ENCODE measurements at places on chromosomes 1 and 21. TPM values are rescaled to one million over a fixed set of nuclear protein-coding genes. Genes with fewer than 3 reads are reported as not detected.

The SLC25A34 gene
- total RNA-seq = 4.1 TPM

The LCE1C gene
- total RNA-seq = not detected

The PADI3 gene
- not detected for total RNA-seq

The AMY1B gene
- total RNA-seq = not detected

The PLA2G4A gene
- not detected for total RNA-seq

The AMY2B gene
- total RNA-seq = 9.9 TPM

The OLIG2 gene
- 21.4 TPM for total RNA-seq

The SLC9C2 gene
- total RNA-seq = 0.98 TPM

The LEFTY2 gene
- total RNA-seq = 5.0 TPM

The AMY2A gene
- total RNA-seq = not detected

- peak; percentile 29 for DNase-seq
Measured at GRCh38 chr1:156862997-156863599, 2.4 kb downstream of the NTRK1 start.

DNA sequence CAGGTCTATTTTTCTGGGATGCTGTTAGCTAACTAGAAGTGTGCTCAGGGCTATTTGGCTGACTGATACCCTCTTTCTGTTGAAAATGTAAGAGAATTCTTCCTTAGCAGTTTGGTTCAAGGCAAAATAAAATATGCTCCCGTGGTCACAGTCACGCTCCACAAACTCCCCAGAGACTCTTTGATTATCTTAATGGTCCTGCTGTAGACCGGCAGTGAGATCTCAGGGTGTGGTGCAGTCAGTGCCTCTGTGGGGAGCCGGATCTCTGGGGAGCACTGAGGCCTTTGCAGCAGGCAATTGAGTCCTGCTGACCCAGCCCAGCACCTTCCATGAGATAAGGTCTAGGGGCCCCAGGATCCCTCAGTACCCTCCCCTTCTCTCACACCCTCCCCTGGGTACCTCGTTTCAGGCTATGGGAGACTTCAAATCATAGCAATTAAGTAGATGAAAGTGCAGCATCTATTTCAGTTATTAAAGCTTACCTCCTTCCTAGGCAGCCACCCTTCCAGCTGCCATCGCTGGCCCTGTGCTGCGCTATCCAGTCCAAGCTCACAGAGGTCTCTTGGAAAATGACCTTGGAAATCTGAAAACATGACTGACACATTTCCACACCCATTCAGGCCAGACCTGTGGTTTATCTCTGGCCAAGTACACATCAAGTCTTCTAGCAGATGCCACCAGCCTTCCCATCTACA lies 98.1 kb downstream of the SEC16B start:
- no peak for DNase-seq

DNA sequence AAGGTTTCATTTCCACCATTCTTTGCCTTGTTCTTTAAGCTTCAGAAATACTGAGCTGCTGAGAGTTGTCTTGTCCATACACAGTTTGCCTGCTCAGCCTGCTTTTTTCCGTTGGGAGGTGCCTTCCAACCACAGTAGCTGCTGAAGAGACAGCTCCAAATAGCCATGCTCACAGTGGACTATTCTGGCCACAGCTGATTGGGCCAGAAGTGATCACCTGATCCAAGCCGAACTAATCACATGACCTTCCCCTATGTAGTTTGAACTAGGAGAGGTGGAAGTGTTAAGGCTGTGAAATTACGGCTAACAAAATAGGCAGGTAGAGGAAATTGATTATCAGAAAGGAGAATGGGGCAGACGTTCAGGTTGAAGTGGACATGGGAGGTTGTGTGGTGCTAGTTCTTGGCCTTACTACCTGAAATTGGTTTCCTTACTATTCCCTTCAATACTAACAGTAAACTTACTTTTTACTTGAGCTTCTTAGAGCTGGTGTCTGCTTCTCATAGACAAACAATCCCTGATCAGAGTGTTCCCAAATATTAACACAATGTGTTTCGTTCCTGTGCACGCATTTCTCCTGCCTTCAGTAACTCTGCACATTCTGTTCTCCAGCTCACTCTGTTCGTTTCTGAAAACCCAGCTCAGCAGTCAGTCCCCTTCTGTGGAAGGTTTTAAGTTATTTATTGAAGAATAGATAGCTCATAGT lies 136.1 kb downstream of the RWDD3 start:
- DNase-seq = no peak

- peak; percentile 10 for DNase-seq
Measured at GRCh38 chr1:53560581-53561502, 101.6 kb downstream of the DMRTB1 start.

DNA sequence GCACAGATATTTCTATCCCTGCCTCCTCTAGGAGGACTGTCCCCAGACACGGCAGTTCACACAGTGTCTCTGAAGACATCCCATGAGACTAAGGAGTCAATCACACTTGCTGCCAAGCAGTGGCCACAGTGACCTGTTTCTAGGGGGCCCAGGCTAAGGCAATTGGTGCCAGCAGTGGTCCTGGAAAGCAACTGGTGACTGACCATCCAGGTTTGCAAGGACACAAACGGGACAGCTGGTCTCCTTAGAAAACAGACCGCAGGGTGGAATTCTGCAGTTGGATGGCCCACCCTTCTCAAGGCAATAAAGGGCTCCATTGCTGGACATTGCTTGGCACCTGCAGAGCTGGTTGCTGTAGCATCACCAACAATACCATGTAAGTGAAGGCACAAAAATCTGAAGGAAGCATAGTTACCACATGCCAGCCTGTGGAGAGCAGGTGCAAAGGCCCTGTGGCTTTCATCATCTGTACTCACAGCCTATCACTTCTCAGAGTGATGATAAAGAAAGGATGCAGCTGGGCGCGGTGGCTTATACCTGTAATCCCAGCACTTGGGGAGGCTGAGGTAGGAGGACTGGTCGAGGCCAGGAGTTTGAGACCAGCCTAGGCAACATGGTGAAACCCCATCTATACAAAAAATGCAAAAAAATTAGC lies 81.5 kb downstream of the STUM start:
- DNase-seq = no peak

- DNase-seq = no peak
Measured at GRCh38 chr21:43575473-43575844, 83.8 kb downstream of the HSF2BP start.

GRCh38 chr1:228823200-228823599 lies 87.9 kb downstream of the RHOU start:
- no peak for DNase-seq

DNA sequence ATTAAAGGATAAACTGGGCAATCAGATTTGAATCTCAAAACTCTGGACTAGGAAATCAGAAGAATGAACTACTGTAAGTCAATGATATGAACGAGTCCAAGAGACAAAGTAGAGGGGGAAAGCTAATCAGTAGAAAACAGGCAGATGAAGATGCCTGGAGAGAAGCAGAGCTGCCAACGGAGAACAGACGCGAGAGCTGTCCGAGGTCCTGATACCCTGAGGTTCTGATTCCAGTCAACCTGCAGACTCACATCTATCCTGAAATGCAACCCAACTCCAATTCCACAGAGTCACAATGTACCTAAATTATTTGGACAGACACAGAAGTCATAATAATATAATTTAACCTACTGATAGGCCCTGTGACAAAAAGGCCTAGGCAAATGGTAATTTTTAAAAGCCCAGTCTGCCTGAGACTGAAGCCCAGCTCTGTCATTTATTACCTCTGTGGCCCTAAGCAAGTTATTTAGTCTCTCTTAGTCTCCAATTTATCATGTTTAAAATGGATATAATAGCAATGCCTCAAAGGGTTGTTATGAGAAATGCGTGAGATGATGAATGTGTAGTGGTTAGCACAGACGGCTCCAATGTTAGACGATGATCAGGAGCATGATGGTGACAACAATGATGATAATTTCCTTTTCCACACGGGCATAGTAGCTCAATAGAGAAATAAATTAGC lies 33.4 kb downstream of the RGS7 start:
- DNase-seq = no peak

GRCh38 chr1:232655746-232656085 lies 25.8 kb upstream of the SIPA1L2 start:
- no peak for DNase-seq

DNA sequence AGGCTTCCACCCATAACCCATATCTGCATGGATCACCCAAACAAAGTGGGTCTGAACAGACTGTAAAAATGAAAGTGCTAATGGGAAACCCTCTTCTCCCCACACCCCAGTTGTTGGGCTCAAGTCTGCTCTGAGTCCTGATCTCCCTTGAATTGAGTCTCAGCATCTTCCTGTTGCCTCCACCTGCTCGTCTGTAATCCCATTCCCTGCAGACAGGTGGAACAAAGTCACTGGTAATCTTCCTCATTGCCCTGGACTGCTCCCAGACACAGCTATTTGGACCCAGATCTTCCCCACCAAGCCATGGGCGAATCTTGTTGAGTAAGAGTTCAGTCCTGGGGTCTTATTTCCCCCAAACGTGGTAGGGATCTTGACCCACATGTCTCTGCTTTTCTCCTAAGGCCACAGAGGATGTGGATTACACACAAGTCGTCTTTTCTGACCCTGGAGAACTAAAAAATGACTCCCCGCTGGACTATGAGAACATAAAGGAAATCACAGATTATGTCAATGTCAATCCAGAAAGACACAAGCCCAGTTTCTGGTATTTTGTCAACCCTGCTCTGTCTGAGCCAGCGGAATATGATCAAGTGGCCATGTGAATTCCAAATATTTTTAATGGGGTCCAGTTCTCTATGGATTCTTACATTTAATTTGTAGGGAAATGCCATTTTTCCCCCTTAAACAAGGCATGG lies 15.7 kb downstream of the AVPR1B start:
- no peak for DNase-seq

- no peak for DNase-seq
Measured at GRCh38 chr1:225508538-225509375, 80.9 kb upstream of the LBR start.

DNA sequence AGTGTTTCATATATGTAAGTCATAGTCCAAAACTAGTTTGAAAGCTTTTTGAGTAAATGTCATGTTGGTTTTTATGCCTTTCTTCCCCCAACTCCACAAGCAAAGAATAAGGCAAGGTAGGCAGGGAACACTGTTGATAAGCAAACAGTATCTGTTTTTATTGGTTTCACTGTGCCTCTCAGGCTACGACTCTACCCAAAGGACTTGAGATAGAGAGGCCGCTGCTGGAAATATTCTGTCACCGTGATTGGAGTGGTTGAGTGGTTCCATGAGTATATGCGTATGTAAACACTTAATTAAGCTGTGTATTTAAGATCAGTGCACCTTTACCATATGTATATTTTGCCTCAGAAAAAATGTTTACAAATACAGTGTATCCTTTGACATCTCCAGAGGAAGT lies 138.1 kb upstream of the KIF26B start:
- DNase-seq = no peak

- DNase-seq = peak; percentile 39
Measured at GRCh38 chr1:62437273-62437940, 558 bp downstream of the USP1 start.

GRCh38 chr1:109760581-109761226 lies 3.0 kb downstream of the EPS8L3 start:
- no peak for DNase-seq

DNA sequence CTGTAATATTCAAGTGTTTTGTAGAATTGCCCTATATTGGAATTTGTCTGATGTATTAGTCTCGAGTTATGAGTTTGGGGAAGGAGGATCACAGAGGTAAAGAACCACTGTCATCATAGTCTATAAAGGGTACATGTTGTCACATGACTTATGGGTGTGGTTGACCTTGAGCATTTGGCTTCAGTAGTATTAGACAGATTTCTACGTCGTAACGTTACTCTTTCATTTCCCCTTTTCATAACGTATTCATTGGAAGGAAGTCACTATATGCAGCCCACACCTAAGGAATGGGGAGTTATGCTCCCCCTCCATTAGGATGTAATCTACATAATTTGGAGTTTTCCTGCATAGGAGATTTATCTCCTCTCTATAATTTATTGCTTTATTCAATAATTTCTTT lies 110.1 kb upstream of the VAV3 start:
- no peak for DNase-seq

DNA sequence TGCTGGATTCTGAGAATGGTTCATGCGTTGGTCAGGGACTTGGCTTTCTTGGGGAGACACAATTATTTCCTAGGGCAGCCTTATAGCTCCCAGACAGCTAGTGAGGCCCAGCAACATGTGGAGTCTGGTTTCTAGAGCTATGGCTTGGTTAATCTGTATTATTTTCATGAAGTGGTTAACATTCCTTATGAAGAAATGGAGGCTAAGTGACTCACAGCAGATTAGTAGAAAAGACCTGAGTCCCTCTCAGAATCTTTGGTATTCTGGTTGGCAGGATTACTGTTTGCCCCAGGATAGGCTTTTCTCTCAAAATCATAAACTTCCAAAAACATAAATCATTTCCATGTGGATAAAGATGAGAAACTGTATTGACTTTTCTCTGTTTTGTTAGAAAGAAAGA lies 42.3 kb downstream of the DUSP10 start:
- no peak for DNase-seq

GRCh38 chr1:31859719-31860118 lies 43.9 kb upstream of the SPOCD1 start:
- DNase-seq = no peak

DNA sequence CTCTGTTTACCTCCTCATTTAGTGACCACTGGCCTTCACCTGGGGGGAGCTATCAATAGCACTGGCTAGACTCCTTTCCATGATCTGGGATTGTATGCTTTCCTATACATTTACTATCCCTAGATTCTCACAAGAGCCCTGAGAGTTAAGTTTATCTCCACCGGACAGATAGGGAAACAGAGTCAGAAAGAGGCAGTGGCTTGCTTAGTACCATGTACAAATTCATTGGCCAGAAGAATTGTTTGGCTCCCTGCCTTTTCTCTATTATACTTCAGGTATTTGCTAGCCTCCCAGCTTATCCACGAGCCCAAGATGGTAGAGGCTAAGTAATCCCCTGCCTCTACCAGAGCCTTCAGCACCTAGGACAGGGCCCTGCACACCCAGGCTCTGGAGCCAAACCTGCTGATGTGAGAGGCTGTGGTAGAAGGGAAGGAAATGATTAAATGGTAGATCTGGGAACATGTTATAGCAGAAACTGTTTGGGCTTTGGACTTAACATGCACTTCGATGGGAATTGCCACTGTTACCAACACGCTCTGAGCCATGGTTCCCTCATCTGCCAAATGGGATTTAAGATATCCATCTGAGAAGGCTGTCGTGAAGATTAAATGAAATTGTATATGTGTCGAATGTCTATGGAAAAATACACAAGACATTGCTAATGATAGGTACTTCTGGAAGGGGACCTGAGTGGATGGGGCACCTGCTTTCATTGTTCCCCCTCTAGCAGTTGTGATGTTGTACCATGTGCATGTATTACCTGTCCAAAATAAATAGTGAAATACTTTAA lies 3.1 kb upstream of the BLACAT1 start:
- no peak for DNase-seq

GRCh38 chr1:205515781-205516253 lies 11.3 kb downstream of the CDK18 start:
- no peak for DNase-seq
